ENCODE measurements at places on chromosomes 7 and 10.

- no peak for DNase-seq
These were observed 39.2 kb upstream of the PSMG3 start for GRCh38 chr7:1609023-1609422.

- no peak for DNase-seq
These were observed 28.5 kb downstream of the EPC1 start for GRCh38 chr10:32318476-32318896.

- no peak for DNase-seq
These were observed 235.1 kb upstream of the CXCL12 start for GRCh38 chr10:44619975-44620374.

DNA sequence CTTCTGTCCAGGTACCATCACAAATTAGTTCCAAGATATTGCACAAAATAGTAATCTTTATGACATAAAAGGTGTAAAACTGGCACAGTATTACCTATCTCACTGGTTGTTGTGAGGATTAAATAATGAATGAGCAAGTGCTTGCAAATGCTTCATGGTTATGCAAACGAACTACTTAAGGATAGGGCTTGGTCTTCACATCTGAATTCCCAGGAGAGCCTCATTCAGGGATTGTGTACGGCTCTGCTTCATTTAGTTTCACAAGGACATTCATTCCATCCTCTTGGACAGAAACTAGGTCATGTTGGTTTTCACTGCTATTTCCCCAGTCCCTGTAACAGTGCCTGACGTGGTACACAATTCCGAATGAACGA is 12.1 kb downstream of the ABCA13 start:
- DNase-seq: no peak

GRCh38 chr10:124240839-124241291 is 147.5 kb upstream of the CHST15 start:
- no peak for DNase-seq

DNA sequence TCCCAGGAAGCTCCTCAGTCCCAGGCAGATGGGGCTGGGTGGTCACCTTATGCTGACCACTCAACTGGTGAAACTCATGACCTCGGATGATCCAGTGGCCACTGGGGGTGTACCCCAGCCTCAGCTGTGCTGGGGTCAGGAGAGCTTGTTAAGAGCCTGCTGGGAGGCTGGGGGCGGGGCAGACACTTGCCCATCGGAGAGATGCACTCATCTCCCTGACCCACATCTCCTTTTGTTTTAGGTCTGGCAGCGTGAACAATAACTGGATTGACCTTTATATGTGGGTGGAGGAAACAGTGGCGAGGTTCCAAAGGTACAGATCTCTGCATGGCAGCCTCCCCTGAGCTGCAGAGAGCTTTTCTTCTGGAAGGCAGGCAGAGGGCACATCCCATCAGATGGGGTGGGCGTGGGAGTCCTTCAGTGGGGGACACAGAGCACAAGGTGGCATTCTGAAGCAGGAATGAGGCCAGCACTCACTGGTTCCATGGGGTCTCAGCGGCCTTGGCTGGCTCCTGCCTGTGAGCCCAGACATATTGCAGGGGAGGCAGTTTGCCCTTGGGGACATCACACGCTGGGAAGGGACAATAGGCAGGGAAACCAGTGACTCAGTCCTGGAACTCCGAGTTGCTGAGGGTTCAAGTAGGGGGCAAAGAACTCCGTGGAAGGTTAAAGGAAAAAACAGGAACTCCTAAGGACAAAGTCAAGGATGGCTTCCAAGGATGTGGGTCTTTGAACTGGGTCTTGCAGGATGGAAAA is 5.2 kb downstream of the ANTXRL start:
- no peak for DNase-seq

- no peak for DNase-seq
These were observed 818 bp upstream of the SUPV3L1 start for GRCh38 chr10:69179089-69179742.

DNA sequence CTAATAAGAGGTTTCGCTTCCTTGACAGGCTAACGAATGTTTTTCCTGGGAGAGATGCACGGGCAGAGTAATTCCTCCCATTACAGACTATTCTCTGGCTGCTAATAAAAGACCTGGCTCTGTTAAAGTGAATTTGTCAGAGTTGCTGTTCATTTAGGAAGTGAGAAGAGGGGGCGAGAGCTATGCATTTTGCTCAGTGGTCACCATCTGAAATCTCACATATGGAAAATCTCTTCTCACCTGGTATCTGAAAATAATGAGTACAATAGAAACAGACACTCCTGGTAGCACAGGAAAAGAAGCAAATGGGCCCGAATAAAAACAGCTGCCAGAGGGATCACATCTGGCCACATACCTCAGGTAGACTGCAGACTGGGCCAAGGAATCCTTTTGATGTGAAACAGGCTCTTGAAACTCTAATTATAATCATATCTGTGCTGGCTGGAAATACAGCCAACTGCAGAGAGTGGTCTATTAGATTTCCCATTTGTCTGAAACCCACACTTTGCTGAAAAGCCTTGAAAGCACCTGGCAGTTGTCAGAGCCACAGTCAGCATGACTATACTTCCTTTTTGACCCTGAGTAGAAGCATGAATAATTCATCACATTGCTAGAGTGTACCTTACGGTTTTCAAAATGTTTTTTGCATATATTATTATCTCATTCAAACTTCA is 33.6 kb downstream of the AOAH start:
- DNase-seq: no peak

DNA sequence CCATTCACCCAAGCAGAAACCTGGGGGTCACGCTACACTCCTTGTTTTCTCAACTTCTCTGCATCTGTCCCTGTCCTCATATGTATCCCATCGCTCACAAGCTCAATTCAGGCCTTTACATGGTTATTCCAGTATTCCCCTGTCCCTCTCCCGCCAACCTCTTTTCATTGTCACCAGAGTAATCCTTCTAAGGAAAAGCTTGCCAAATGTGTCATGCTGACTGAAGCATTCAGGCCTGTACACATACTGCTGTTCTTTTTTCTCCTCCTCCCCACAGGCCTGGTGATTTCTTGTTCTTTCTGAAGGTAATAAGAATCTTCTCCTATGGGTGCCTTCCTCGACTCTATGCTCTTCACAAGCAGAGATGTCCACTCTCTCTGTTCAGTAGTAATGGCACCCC is 282.2 kb downstream of the PHTF2 start:
- DNase-seq: no peak

- no peak for DNase-seq
These were observed 184.4 kb downstream of the PTPRN2 start for GRCh38 chr7:158403013-158403821.

- no peak for DNase-seq
These were observed 9.2 kb downstream of the INPP5A start for GRCh38 chr10:132546567-132547420.

DNA sequence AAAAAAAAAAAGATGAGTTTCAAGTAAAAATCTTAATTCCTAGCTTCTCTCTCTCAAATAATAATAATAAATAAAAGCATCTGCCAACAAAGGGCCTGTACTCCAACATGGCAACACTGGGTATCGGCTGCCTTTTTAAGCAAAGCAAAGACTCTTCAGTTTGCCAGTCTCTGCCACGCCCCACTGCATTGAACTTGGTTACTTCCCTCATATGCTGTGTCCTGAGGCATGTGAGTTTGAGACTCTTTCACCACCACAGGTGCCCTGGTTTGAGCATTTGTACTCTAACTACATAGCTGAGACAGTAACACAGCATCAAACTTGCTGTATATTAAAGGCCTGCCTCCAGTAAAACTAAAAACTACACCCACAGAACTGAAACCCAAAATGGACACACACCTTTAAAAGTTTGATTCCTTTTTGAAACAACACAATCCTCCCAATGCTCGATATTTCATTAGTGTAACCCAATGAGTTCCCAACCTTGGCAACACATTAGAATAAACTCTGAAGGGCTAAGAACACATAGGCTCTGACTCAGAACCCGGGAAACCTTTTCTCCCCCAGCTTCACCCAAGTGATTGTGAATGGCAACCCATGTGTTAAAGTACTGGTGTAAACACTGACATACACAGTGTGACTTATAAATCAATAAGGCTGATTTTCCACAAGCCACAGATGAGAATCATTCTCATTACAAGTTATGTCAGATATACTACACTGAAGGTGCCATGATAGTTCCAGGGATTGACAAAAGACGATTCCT is 12.0 kb downstream of the JAZF1 start:
- no peak for DNase-seq

- DNase-seq: no peak
These were observed 17.0 kb downstream of the CDK14 start for GRCh38 chr7:90613088-90613498.

DNA sequence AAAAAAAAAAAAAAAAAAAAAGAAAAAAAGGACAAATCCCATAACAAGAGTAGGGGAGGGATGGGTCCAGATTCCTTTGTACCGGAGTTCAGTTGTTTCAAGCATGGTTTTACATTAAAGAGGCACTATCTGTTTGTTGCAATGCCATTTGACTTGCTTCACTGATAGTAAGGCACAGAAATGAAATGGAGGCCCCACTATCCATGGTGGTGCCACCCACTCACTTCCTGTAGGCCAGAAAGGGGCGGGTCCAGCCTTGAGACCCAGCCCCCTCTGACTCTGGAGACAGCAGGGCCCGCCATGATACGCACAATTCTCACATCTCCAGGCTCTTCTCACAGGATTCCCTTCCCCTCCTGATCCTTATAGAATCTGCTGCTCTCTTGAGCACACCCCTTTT is 100.0 kb downstream of the CLEC2L start:
- no peak for DNase-seq
